Umbilical cord (tissue), 2 donors: ENCODE measurements at places on chromosomes 16 and 17.

DNA sequence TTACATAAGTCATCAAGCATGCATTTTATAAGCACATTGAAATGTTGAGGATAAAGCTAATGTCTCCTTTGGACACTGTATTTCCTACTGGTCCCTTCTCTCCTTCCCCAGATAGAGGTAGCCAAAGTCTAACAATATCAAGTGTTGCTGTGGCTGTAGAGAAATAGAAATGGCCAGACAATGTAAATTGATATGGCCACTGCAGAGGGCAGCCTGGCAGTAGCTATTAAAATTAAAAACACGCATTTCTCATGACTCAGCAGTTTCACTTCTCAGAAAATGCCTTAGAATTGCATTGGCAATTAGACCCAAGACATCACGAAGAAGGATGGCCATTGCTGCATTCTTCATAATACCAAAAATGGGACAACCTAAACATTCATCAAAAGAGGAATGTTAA, 46.8 kb upstream of the MRTFB start:
- no peak for DNase-seq

DNA sequence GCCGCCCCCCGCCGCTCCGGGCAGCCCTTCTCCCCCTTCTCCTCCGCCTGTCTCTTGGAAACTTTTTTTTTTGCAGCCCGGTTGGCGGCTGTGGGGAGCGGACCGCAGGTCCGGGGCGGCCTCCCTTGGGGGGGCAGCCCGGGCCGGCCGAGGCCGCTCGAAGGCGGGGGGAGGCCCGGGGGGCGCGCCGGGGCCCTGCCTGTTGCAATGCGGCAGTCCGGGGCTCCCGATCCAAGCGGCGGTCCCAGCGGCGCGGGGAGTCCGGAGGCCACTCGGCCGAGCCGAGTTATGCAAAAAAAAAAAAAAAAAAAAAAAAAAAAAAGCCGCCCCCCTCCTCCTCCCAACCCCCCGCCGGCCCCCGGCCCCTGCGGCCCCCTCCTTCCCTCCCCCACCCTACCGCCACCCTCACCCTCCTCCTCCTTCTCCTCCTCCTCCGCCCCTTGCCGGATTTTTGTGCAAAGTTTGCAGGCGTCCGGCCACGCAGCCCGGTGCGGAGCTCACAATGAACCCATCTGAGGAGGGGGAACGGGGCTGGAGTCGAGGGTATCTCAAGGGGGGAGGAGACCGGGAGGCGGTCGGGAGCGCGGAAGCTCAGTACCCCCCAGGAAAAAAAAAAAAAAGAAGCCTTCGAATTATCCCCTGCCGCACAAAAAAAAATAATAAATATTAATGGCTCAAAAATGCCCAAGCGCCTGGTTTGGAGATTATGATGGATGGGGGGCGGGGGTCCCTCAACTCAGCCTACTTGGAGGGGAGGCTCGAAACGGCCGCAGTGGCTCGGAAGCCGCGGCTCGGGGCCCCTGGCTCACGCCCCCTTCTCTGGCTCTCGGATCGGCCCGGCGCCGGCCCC, at the start of gene ZNF423:
Gene ZNF423, minus strand, starts transcription at position 291 of the 850 bp plus-strand sequence. CDS start 338 bp downstream, outside the sequence.
- peak; percentile 66 for DNase-seq

- peak; percentile 38 for DNase-seq
Observed at GRCh38 chr17:27578718-27579085, 52.3 kb upstream of the LGALS9 start.

DNA sequence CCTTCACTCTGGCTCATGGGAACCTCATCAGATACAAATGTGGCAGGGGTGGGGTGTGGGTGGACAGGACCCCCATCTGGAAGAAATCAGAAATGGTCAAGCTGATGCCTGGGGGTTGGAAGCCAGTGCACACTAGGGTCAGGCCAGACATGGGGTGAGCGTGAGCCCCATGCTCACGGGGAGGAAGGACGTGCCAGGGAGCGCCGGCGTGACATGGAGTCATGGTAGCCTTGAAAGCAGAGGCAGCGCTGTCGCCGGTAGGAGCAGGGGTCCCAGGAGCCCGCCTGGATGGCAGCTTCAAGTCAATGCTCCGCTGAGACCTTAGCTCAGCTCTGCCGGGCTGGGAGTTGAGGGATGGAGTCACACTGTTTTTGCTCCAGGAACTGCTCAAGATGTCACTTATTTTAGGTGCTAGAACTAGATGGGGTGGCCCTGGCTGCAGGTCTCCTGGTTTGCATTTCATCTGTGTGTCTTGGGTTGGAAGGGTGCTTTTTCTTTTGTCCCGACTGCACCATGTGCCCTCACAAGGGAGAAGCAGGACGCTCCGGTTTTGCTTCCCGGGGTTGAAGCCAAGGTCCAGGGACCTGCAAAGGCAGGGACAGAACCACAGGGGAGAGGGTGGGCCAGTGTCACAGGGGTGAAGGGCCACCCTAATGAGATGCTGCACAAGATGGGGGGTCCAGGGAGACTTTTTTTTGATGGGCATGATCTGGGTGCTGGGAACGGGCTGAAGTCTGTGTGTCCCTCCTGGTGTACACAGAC, 51.4 kb downstream of the USP22 start:
- DNase-seq = no peak

GRCh38 chr16:4372578-4373355, 1.1 kb downstream of the VASN start:
- peak; percentile 72 for DNase-seq

GRCh38 chr17:50483266-50483665, 4.6 kb downstream of the RSAD1 start:
- no peak for DNase-seq

DNA sequence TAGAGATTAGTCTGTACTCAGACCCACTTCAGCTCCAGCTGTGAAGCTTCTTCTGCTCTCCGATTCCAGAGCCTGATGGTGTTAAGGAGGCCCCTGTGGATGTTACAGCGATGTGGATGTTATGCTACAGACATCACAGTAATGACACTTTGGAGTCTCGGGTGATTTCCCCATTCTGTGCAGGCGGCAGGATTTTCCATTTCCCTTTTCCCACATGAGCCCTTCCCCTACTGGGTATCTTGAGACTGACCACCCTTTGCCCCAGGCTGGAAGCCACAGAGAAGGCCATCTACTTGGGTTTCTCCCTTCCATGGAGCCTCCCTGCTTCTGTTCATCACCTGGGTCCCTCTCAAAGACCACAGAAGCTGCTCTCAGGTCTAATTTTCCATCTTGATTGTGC, 78.3 kb downstream of the KCNJ12 start:
- DNase-seq = no peak

DNA sequence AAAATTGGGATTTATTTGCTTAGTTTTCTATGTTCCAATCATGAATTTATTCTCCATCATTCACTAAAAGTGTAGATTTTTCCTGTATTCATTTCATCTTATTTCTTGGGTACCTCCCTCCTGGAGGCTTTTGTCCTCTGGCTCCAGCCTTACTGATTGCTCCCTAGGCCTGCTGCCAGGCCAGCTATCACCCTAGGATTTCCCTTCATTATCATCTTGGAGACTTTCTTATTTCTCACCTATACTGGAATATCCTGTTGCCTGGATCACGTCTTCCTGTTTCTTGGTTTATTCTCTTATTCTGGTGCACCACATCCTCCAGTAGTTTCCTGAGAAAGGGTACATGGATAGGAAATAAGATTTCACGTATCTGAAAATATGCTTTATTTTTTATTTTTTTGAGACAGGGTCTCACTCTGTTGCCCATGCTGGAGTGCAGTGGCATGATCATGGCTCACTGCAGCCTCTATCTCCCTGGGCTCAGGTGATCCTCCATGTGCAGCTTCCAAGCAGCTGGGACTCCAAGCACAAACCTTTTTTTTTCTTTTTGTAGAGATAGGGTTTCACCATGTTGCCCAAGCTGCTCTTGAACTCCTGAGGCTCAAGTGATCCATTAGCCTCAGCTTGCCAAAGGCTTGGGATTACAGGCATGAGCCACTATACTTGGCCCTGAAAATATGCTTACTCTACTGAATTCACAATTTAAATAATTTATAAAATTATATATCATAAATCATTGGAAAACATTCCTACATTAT, 13.3 kb upstream of the KPNB1 start:
- no peak for DNase-seq

DNA sequence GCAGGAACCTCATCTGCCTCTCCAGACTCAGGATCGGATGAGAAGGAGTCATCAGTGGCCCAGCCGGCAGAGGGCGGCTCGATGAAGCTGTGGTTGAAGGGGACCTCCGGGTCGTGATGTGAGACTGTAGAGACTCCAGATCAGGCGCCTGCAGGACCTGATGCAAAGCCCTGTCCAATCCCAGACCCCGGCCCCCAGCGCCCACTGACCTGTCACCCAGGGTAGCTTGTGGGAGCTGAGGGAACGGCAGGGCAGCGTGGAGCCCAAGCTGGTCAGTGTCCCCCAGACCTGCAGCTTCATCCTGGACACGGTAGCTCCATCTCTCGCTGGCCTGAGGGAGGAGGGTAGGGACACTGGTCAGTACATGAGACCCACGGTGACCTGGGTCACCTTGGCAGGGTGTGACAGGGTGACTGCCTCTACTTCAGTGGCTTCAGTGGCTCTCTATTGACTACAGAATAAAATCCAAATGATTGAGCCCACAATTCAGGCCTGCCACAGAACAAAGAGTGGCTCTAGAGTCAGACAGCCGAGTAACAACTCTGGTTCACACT, 8.2 kb upstream of the SLC43A2 start:
- DNase-seq = no peak

GRCh38 chr17:50710650-50711049, 2.9 kb upstream of the ANKRD40 start:
- no peak for DNase-seq

DNA sequence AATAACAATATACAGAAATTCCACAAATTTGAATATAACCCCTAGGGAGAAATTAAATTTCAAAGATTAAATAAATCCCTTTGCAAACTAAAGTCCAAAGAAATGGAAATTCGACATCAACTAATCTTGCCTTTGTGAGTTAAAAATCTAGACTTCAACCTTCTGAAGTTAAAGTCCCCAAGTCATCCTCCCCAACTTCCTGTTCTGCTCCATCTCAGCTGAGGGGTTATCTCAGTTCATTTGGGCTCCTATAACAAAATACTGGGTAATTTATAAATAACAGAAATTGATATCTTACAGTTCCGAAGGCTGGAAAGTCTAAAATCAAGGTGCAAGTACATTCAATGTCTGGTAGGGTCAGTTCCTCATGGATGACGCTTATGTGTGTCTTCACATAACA, 22.8 kb upstream of the KDM6B start:
- no peak for DNase-seq

DNA sequence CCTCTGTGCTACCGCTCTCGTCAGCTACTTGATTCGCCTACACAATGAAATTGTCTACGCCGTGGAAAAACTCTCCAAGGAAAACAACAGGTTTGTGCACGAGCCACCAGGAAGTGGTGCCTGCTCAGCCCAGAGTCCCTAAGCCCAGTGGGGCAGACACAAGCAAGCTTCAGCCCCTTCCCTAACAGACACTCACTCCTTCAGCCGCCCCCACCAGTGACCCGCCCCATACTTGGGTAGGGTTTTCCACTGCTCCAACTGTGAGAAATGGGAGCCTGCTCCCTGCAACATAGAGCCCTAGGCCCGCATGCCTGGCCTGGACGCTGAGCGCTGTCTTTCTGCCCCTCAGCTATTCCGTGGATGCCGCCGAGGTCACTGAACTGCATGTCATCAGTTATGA, 28.6 kb upstream of the ENDOV start:
- DNase-seq = no peak

DNA sequence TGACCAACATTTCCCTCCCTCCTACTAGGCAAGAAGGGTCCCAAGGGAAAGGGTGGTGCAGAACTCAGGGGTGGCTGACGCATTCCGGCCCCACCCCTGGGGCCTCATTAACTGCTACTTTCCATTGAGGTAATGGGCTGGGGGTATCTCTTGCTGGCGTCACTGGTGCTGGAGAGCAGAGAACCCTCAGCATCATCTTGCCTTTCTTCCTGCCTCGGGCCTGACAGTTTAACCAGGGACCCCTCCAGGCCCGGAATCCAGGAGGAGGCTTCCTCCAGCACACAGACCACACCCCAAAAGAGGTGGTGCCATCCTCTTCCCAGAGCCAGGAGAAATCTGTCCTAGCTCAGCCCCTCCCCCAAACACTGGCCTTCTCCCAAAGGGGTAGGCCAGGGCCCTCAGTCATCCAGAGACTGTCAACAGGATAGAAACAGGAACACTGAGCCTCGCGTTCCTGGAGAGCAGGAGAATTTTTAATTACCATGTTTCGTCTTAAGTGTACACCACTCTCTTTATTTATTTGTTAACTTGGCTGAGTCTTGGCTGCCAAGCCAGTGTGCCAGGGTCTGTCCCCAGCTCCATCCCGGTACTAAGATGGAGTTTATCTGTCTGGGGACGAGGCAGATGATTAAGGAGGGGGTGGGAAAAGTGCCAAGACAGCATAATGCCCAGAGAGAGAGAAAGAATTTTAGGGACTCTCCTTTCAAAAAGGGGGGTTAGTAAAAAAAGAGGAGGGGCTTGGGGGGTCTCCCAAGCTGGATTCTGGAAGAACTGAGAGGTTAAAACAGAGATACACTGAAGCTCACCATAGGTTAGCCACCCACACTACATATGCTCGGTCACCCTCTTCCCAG, 5.1 kb downstream of the ETV4 start:
- DNase-seq = peak; percentile 52

- DNase-seq = no peak
Observed at GRCh38 chr17:77796176-77796860, 162.2 kb upstream of the TNRC6C start.

DNA sequence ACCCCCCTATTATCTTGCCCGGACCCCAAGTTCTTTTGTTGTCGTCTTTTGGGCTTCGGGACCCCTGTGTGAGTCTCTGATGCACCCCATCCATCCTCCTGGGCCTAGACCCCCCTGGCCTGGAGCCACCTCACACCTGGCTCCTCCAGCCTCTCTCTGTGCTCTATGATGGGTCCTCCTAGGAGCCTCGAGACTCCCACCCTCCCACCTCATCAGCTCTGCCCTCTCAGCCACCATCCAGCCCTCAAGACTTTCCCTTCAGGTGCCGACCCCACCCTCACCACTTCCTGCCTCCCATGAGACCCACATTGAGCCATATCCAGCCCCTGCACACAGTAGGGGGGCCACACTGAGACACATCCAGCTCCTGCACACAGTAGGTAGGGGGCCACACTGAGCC, 8.7 kb upstream of the ATP2A3 start:
- DNase-seq = no peak

DNA sequence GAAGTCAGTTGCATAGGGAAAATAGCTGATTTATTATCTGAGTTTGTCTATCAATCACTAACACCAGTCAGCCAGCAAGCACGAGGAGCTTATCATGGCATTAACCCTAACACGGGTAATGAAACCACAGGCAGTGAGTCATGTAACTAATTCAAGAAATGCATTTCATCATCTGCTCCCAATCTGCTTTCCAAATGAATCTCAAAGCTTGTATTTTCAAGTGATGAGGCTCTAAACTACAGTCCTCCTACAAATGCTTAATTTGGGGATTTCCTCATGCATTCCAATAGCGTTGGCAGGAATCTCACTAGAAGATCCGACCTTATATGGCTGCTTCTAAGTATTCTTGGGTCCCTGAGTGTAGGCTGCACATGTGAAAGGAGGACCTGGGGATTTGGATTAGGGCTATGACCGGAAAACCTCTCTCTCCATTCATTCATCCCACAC, 118.4 kb upstream of the HSBP1 start:
- peak; percentile 67 for DNase-seq

- DNase-seq = no peak
Observed at GRCh38 chr17:1478418-1478817, 14.1 kb downstream of the MYO1C start.

- no peak for DNase-seq
Observed at GRCh38 chr17:54948380-54948779, 20.1 kb downstream of the COX11 start.
